C1 segment of cervical spinal cord (tissue), 14 donors: ENCODE measurements at places on chromosomes 5 and 9.

DNA sequence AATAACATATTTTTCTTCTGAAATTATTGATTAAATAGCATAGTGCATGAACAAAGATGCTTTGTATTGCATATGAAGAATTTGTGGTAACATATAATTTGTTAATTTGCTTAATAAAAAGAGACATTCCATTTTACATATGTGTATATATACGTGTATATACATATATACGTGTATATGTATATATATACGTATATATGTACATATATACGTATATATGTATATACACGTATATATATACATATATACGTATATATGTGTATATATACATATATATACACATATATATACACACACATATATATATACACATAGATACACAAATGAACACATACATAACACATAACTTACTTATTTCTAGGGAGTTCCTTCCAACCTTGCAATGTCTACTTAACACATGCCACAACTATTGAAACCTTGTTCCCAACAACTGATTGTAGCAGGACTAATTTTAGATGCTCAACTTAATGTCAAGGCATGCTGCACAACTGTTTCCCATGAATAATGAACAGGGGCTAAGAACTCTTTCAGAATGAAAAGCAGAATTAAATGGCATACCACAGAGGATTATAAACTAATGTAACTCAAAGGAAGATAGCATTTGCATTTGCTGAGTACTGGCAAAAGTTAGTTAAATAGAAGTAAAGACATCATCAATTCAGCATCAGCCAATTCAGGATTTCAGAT is 17.4 kb downstream of the KIF24 start:
- no peak for DNase-seq

DNA sequence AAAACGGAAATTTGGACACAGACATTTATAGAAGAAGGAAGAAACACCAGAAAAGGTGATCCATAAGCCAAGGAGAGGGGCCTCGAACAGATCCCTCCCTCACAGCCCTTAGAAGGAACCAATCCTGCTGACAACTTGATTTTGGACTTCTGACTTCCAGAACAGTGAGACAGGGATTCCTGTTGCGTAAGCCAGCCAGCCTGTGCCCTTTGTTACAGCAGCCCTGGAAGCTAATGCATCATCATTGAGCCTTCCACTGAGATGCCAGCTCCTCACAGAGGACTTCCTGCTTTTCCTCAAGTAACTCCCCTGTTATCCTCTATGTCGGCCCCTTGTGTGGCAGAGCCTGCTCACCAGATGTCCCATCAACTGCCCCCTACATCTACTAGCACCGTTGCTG is 94.1 kb downstream of the JMY start:
- DNase-seq, result no peak

- DNase-seq, result no peak
These were observed 28.1 kb downstream of the GPX3 start for GRCh38 chr5:151048526-151048925.

DNA sequence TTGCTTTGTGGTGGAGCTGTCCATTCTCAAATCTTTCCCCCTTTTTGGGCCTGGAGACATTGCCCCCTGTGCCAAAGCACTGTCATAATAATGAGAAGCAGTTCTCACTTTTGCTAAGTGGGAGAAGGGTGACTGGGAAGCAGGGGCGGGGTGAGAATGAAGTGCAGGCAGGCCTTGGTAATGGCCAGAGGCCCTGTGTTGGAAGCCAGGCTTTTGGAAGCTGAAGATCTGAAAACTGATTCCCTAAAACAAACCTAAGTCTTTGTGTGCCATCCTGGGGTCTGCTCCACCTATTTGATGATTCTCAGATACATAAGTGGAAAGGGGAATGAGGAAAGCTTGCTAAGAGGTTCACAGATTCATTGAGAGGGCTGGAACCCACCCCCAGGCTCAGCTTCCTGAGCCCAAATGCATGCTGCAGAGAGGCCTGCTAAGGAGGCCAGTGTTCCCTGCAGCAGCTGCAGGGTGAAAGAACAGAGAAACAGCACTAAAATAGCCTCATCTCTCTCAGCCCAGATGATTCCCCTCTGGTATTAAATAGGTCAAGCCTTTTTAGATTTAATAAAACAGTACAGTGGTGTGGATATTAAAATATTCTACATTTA is 75.0 kb downstream of the NSG2 start:
- DNase-seq, result no peak

DNA sequence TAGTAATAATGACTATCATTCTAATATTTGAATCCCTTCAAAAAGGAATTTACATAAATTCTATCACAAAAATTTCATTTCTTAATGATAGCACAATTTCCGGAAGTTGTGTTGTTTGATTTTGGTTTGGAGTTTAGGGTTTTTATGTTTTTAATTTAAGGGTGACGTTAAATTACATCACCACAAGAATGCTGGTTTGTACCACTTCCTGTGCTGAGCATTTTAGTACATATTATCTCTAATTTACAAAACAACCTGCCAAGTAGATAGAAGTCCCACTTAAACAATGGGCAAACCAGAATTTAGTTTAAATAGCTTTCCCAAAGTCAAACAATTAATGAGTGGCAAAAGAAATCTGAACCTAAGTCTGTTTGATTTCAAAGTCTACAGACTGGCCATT is 63.4 kb downstream of the DENND1A start:
- DNase-seq, result no peak

- DNase-seq, result no peak
These were observed 4.1 kb upstream of the C5orf63 start for GRCh38 chr5:127077366-127077765.

- DNase-seq, result no peak
These were observed 10.1 kb downstream of the SELENOP start for GRCh38 chr5:42801516-42802166.

GRCh38 chr5:134466241-134467069 is 54.8 kb upstream of the CDKN2AIPNL start:
- DNase-seq, result no peak

DNA sequence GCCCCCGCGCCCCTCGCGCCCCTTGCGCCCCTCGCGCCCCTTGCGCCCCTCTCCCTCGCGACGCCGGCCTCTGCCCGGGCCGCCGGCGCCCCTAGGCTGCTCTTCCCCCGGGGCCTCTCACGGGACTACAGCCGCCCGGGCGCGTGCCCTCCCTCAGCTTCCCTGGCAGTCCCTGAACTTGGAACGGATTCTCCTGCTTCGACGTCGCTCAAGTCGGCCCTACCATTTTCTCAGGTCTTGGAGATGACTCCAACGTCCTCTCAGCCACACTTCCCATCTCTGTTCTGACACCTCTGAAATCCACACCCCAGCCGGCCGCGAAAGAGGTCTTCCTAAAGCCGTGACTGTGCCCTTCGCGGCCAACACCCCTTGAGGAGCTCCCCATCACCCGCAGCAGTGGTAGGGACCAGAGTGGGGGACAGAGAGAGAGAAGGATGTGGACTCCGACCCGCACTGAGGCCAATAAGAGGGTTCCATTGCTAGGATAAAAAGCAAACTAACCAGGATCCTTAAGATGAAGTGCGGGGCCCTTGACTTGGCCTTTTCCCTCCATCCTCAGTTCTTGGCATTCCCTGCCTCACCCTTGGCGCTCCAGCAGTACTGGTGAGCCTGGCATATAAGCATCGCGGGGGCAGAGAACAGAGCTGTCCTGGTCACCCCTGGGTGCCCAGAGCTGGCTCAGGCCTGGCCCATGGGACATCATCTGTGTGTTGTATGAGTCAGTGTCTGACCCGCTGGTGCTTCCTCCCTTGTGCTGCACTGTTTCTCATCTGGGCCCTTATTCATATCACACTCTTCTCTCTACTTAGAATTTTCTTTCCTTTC is 38.6 kb upstream of the GARNL3 start:
- DNase-seq, result no peak

DNA sequence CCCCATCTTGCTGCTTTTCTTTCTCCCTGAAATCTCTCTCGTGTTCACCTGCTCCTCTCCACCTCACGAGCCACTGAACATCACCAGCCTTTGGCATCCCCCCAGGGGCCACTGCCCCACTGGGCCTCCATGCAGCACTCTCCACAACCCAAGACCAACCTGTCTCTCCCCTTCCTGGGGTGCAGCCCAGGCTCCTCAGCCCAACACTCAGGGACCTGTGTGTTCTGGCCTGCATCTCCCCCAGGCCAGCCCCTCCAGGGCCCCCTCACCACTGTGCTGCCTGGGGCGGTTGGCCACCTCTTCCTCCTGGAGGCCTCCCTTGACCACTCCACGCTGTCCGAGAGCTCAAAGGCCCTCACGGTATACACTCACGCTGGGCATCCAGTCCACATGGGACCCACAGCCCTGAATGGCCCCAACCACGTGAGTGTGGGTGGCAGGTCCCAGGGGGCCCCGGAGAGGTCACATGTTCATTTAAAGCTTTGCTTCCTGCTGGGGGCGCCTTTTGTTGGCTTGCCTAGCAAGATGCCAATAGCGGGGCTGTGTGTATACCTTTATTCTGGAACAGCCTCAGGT is 453 bp upstream of the DOK3 start:
- no peak for DNase-seq

DNA sequence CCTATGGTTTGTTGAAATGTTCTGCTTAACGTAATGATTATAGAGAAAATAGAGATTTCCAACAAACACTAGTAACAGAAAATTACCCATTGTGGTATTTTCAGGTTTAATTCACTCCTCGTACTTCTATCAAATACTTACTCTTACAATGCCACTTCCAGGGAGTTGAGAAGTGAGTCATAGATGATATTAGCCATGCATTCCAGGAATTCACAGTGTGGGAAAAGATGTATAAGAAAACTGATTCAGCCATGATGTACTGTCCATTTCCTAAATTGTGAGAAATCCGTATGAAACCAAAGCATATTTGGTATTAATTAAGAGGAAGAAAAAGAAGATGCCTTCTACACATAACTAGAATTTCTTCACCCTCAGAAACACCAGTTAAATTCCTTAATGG is 1854.6 kb upstream of the WWC1 start:
- DNase-seq, result no peak

GRCh38 chr9:89352874-89353649 is 34.8 kb downstream of the SECISBP2 start:
- DNase-seq, result no peak

DNA sequence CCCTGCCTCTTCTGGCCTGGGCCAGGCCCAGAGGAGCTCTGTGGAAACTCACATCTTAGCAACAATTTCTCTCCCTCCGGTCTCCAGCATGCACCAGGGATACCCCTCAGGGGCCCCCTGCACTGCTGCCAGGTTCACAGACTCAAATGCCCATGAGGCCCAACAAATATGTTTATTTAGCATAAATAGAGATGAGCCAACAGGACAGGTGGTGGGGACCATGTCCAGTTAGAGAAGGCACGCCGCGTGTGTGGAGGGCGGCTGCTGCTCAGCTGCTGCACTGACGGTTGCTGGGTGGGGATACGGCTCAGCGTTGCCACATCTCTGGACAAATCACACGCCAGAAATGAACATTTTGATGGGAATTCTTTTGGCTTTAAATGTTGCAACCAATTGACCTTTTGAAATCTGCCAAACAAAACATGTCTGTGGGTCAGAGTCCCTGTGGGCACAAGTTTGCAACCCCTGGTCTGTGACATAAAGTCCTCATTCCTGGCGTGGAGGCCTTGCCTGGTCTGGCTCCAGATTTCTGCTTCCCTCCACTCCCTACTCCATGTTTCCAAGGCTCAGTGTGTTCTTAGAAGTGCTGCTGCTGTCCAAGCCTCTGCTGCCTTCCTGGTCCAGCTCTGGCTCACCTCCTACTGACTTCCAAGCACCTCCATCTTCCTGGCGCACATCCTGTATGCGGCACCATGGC is 88.9 kb downstream of the AMBP start:
- DNase-seq, result no peak

DNA sequence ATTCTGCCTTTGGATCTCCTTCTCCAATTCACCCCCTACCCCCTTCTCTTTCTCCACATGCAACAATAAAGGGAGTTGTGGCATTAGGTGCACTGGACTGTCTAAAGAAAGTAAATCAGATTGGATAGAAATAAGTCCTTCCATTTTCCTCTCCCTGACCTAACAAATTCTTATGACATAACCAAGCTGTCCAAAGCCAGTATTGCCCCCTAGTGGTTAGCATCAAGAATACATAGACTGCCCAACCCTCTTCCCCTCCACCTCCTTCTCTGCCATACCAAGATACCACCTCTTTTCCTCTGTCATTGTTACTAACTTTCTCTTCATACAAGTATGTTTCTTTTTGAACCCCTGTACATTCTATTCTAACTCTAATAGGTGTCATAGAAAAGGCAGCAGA is 45.7 kb downstream of the PPARGC1B start:
- DNase-seq, result no peak

GRCh38 chr5:14036514-14036913 is 92.0 kb upstream of the DNAH5 start:
- DNase-seq, result no peak

DNA sequence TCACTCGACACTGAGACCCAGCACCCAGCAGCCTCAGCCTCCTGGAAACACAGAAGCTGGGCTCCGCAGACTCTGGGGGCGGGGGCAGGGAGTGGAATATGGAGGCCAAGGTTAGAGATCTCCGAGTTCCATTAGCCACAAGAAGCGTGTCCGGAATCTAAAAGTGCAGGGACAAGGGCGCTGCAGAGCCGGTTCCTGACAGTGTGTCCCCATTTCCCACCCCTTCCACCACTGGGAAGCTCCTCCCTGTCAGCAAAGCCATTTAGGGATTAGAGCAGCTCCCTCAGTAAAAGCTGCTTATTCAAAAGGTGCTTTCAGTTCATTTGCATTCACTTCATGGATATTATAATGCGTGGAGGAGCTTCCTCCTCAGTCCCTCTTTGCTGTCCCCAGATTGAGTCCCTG is 74.1 kb upstream of the HSPA9 start:
- no peak for DNase-seq

- no peak for DNase-seq
These were observed 38.5 kb downstream of the DDX31 start for GRCh38 chr9:132631280-132631679.

DNA sequence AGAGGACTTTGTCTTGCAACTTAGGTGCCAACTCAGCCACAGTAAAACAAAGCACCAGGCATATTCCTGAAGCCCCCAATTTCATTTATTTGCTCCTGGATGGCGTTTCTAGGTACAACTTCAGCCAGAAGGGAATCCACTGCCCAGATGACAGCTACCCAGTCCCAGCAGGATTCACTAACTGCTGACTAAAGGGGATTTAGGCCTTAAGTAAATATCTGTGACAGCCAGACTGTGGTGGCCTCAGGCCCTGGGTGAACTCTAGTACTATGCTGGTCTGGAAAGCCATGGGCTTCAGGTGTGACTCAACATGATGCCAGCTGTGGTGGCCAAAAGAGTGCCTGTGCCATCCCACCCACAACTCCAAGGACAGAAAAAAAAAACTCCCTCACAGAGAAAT is 396.1 kb upstream of the CCNG1 start:
- no peak for DNase-seq
